Adrenal gland (tissue), 19 donors: ENCODE measurements at places on chromosomes 16 and 17. TPM values are rescaled to one million over a fixed set of nuclear protein-coding genes. Genes with fewer than 3 reads are reported as not detected.

Gene ANKRD40CL
- total RNA-seq: not detected

DNA sequence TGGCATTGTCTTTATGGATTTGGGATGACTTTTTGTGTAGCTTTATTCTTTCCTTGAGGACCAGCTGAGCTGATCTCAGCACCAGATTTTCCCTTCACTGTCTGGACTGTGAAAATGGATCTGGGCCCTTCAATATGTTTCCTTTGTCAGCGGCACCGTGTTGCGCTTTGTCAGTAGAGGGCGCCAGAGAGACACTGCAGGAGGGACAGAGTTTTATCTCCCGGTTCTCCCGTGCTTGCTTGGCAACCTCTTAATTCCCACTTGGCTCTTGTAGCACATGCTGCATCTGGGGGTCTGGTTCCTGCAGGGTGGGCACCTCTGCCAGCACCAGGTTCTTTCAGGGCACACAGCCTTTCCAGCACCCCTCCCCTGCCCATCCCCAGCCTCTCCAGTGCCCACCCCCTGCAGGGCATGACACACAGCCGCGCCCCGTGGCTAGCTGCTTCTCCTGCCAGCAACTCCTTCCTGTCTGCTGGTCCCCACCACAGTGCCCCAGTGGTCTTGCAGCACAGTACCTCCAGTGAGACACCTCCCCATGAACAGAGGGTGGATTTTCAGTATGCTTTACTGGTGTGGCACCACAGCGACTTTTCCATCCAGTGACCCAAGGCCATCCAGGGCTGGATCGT is 19.6 kb downstream of the OR1D5 start:
- no peak for DNase-seq

GRCh38 chr16:58418601-58419000 is 26.3 kb downstream of the GINS3 start:
- DNase-seq: peak; percentile 84

- DNase-seq: no peak
Observed at GRCh38 chr17:49959183-49959935, 9.6 kb upstream of the DLX4 start.

DNA sequence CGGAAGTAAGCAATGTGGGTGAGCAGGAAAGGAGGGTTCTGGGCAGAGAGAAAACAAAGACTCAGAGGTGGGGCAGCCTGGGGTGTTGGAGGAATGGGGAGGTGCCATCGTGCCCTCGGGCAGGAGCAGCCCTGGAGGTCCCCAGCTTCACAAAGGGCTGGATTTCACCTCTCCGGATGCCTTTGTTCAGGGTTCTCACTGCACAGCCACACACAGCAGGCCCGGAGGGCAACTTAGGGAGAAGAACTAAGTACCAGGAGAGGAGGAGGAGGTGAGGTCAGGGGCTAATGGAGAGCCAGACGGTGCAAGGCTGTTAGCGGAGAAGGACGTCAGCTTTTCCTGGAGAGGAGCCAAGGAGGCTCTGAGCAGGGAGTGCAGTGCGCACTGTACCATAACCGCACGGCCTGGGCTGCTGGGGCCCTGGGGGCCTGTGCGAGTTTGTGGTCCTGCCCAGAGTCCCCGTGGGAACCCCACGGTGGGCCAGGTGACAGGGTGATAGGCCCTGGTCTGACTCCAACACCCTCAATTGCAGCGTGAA is 9.3 kb downstream of the ARRB2 start:
- DNase-seq: peak; percentile 81

GRCh38 chr17:55402374-55402773 is 19.3 kb downstream of the MMD start:
- no peak for DNase-seq

- no peak for DNase-seq
Observed at GRCh38 chr17:78184351-78184750, 2.5 kb downstream of the TK1 start.

Gene PMFBP1
- 0.28 TPM for total RNA-seq

DNA sequence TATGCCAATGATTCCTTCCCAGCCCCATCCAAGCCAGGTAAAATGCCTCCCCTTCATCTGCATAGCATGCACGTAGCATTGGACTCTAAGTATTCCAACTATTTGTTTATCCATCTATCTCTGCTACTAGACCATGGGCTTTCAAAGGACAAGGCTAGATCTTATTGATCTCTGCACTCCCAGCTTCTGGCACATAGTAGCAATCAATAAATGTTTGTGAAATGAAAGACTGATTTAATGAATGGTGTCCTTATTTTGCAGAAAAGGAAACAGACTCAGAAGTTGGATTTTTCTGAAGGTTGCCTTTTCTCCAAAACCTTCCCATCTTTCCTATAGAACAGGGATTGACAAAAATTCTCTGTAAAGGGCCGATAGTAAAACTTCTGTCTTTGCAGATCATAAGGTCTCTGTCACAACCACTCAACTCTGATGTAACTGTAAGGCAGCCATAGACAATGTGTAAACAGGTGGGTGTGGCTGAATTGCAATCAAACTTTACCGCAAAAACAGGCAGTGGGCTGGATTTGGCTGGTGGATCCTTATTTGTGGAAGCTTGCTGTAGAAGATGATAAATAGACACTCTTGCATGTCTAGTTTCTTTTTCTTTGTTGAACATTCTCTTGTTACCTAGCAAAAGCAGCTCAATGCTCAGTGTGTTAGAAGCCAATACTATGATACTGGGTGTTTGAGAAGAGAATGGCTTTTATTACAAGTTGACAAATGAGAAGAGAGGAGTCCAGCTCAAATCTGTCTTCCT is 7.6 kb upstream of the CMTR2 start:
- no peak for DNase-seq

Gene DRC3
- 1.7 TPM for total RNA-seq

DNA sequence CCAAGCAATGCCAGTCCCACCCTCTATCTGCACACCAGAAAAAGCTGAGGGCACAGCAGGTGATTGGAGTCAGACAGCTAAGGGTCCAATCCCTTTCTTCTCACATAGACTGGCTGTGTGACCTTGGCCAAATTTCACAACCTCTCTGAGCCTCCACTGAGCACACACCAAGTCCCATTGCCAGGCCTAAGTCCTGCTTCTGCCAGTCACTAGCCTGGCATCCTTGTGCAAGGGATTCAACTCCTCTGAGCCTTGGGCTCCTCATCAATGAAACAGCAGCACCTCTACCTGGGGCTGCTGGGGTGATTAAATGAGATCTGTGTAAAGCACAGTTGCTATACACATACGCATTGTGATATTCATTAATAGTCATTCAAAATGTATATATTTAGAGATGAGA is 15.5 kb upstream of the TLCD3B start:
- DNase-seq: no peak

Gene ABCC12
- not detected for total RNA-seq

- DNase-seq: no peak
Observed at GRCh38 chr16:15915555-15916081, 27.2 kb upstream of the CEP20 start.

Gene ZG16B
- total RNA-seq: not detected

Gene CCDC47
- 46.8 TPM for total RNA-seq

DNA sequence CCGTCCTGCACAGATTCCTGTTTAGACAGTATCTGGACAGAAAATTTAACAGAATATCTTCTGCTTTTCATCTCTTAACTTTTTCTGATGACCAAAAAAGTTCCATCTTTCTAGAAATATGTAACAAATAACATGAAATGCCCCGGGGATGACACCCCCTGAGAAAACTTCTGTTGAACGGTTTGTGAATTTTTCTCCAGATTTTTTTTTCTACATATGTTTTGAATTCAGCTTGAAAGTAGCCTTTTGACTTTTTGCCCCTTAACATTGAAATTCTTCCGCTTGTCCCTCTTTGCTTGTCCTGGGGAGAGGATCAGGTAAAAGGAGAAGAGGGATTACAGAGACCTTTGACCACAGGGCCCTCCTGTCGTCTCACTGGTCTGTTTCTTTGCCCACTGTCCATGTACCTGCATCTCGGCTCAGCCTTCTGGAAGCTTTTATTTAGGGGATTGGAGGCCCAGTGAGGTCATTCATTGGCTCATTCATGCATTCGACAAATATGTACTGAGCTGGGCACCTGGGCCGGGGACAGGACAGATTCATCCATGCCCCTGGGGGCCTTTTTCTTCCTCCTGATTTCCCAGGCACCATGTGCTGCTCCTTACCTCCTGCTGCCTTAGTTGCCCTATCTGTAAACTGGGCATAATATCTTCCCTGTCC is 19.6 kb upstream of the CPNE2 start:
- no peak for DNase-seq

GRCh38 chr17:74552037-74552436 is 6.1 kb upstream of the CD300C start:
- no peak for DNase-seq
